ENCODE measurements at places on chromosomes 3 and 15.

- no peak for DNase-seq
Measured at GRCh38 chr3:67228136-67228535, 230.0 kb downstream of the KBTBD8 start.

DNA sequence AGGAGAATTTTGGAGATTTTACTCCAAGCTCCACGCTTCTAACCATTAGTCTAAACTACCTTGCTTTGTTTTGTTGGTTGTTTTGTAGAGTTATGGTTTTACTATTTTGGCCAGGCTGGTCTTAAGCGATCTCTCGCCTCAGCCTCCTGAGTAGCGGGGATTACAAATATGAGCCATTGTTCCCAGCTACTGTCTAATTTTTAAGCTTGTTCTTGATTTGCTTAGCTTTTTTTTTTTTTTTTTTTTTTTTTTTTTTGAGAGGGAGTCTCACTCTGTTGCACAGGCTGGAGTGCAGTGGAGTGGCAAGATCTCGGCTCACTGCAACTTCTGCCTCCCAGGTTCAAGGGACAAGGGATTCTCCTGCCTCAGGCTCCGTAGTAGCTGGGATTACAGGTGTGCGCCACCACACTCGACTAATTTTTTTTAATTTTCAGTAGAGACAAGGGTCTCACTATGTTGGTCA, 28.5 kb downstream of the EFCAB12 start:
- DNase-seq = peak; percentile 66

DNA sequence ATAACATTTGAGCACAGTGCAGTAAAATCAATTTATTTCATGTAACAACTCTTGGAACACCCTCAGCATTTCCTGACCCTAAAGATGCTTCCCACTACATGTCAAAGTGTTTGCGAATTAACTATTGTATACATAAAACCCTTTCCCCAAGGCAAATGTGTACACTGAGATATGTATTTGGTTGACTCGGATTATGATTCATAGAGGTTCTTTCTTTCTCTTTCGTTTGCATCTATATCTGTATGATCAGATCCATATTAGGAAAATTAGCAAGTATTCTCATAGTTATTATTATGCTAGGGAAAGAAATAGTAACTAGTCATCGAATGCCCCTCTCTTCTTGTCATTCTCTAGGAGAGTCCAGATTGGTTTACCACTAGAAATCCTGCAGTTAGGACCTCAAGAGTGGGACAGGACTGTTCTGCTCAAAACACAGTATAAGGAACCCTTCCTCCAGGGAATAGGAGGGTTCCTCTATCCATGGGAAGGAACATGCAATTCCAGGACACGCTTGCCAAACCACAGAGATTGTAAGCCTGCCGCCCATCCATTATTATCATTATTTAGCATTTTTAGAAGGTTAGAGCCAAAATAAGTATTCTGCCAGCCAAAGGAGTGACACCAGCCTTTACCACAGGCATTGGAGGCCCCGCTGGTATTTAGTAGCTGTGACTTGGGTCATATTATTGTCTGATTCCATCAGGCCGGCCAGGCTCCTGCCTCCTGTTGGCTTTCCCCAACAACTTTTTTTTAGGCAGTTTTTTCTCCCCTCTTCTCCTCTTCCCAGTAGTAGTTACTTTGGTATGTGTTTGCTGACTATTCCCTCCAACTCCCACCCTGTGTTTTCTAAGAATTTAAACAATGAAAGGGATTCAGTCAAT, 100.7 kb downstream of the GALK2 start:
- no peak for DNase-seq

- no peak for DNase-seq
Measured at GRCh38 chr3:168157099-168157700, 61.5 kb upstream of the GOLIM4 start.

DNA sequence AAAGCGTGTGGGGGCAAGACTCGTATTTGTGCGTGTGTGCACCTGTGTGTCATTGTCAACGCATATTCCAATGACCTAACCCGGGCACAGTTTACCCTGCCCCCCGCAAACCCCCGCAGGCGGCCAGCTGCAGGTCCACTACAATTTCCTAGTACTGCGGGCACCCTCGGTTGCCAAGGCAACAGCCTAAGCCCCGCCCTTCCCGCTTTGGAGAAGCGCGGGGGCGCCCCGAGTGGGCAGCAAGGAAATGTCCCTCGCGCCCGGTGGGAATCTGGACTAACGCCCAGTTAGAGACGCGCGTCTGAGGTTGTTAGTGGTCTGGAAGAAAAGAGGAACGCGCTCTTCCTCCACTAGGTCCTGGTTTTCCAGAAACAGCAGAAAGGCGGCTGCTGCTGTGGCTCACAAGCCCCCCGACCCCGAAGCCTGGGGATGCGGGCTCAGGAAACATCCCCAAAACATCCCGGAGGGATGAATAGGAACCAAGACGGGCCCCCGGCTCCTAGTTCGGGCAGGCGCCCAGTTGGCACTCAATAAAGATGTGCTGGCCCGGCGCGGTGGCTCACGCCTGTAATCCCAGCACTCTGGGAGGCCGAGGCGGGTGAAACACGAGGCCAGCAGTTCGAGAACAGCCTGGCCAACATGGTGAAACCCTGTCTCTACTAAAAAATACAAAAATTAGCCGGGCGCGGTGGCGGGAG, 1.1 kb downstream of the ABHD14A start:
- DNase-seq = peak; percentile 52

DNA sequence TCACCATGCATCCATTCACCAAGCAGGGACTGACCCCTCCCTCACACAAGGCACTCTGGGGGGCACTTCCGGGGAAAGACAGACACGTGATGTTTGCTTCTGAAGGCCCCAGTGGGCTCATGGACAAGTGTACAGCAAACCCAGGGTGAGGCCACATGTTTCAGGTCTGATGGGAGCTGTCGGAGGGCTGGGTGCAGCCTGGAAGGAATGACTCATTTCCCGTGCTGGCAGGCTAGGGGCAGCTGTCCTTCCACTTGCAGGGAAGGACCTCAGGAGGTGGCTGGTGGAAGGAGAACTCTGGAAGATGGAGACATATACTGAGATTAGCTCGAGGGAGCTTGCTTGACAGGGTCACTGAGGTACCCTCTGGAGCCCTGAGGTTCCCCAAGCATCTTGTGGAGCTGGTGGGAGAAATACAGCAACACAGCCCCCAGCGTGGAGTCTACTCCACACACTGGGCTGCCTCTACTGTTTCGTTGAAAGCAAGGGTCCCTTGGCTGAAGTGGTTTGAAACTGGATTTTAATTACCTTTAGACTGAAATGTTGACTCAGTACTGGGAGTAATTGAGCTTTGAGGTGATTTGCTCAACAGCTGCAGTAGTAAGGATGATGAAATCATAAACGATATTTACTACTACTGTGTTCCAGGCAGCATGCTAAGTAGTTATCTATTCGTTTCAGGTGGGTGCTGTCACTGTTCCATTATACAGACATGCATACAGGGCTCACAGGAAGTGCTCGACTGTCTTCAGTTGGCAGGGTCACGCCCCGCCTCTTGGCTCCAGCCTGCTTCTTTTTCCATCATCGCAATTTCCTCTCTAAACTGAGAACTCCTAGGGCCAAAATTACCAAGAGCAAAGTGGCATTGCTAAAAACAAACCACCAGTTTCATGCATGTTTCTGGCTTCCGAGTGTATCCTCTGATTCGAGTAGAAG, 230.4 kb downstream of the ADAMTS17 start:
- peak; percentile 70 for DNase-seq

GRCh38 chr15:64022571-64022970, 23.7 kb downstream of the DAPK2 start:
- no peak for DNase-seq

DNA sequence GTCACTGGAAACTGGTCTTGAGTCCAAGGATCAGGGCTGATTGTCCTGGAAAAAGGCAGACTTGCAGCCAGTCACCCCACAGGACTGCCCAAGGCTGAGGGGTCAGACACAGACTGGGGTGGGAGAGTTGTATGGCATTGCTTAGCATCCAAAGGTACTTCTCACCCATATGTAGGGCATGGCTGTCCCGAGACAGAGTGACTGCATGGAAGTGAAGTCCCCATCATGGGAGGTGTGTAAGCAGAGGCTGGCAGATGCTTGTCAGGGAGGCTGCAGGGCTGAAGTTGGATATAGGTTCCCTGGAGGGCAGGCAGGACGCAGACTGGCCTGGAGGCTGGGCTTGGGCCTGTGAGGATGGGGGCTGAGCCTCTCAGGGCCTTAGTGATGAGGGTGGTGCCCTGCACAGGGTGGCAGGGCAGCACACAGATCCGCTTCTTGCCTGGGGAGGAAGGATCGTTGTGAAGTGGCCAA, 31.1 kb downstream of the PSTPIP1 start:
- no peak for DNase-seq

DNA sequence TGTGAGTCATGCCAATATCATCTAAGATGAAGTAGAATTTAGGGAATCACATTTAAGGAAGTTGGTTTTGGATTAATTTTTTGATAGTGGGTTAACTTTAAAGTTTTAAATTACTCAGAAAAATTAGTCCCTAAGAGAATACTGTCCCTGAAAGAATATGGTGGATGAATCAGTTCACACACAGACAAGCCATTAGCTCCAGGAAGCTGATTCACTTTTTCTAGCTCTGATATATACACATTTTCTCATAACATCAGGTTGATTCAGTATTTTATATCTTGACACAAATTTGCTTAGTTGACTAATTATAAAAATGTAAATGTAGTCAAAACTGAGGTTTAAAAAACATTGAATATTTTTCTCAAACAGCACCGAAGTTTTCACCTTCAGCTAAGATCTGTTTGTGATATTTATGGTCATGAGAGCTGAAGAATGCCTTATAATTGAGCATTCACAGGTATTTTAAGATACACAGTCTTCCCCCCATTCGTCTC, 55.1 kb downstream of the MYH15 start:
- DNase-seq = no peak

DNA sequence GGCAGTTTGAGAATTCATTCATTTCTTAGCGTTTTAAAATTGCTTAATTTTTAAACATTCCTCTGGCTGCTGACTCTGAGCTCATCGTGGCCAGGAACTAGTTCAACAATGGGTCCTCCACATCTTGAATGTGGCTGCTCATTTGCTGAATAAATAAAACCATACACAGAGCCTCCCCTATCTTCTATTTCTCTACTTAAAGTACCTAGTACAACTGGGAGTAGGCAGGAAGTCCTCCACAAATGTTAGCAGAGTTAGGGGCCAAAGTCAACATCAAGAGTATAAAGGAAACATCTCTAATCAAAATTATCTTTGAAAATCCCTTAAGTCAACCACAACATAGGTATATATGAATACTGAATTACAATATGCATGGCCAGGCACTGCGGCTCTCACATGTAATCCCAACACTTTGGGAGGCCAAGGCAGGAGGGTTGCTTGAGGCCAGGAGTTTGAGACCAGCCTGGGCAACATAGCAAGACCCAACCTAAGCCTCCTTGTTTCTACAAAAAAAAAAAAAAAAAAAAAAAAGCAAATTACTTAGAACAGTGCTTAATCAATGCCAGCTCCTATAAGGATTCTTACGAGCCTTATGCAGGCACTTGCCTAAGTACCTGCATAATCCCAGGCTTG, 57.5 kb upstream of the LMOD3 start:
- DNase-seq = no peak

GRCh38 chr3:63814237-63814636, 4.9 kb upstream of the C3orf49 start:
- no peak for DNase-seq

DNA sequence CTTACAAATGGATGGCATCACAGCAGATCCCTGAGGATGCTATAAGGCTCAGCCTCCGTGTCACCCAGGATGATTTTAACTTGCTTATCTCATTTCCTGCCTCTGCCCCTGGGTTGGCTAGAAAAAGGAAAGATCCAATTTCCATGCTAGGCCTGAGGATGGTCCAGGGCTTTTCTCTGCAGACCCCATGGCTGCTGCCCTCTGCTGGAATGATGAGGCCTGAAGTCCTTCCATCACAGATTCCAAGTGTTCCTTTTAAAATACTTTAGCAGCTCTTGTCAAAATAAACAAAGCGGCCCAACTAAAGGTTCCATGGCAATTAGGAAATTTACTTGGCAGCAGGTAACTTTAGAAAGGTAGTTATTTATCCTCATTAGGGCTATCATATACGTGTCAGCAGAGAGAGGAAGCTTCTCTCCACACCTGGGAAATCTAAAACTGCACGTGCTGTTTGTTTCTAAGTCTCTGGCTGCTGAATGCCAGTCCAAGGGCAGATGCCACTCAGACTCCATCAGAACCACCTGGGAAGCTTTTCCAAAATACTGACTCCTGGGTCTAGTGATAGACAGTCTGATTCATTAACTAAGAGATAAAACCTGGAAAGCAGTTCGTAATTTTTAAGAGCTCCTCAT, 401.9 kb upstream of the IL12A start:
- peak; percentile 57 for DNase-seq

DNA sequence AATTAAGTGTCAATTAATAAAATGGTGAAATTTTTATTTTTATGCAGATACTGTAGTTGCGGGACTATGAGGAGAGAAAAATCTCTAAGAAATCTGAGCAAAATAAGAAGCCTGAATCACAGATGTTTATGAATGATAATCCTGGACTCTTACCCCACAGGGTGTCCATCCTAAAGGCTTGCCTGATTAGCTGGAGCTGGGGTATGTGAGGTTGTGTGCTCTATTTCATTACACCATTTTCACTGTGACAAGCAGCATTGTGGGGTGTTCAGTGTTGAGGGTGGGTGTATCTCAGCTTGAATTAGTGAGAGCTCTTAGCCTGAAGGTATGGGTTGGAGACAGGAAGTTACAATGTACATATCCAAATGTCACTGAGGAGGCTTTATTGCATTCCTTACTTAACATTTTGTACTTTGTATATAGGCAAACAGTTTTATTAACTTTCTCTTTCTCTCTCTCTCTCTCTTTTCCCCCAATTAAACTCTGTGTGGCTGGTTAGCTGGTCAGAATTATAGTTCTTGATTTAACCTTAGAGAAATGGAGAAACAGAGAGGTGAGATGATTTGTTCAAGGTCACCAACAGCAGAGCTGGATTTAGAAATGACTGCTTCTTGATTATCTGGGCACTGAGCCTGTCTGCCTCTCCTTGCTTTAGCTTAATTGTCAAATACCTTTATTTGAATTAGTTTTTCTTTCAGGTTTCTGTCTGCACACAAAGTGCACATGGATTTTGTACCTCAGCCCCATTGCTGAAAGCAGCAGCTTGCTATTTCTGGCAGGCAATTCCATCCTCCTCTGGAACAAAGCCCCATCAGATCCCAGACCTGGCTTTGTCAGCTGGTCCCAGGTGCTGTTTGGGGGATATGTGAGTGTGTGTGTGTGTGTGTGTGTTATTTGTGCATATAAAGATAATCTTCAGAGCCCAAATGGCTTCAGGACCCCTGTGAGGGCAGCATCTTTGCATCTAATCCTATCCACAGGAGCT, 35.8 kb downstream of the GJD2 start:
- no peak for DNase-seq

GRCh38 chr3:61524933-61525332, 36.4 kb upstream of the PTPRG start:
- no peak for DNase-seq

DNA sequence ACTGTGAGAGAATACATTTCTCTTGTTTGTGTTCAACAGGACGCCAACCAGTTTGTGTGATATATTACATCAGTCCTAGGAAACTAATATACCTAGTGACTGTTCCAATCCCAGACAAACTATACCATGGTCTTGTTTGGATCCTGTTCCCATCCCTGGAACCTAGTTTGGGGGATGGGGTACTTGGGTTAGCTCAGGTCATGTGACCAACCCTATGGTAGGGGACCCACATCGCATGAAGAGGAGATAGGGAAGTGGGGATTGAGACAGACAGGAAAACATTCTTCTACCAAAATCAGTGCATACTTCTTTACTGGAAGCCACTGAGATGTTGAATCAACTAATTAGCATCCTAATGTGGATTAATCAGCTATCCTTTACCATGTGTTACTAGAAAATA, 146.1 kb downstream of the THSD4 start:
- DNase-seq = no peak

Data from kidney tubule cell (primary cell).